ENCODE measurements at places on chromosomes 3 and 15.

DNA sequence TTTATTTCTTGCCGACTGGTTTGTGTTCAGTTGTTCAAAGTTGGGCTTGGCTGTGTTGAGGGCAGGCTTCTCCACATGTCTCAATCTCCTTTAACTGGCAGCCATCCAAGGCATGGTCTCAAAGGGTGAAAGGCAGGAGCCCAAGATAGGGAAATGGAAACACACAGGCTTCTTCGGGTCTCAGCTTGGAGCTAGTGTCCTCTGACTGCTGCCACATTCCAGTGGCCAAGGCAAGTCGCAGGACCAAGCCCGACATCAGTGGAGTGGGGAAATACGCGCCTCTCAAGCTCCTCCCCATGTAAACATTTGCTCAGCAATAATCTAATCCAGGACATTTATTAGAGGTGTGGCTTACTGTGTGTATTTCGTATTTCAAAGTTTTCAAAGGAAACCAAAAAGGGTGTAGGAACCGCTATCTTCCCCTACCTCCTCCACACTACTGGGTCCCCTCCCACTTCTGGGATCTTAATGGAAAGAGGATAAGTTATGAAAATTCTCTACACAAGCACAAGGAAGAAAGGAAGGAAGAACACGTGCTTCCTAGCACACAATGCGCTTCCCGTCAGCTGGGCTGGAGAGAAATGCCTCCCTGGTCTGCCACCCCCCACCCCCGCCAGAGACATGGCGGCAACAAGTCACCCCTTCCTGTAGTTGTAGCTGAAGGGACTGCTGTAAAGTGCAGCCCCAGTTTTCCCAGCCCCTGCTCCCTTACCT is 181.7 kb downstream of the FAM43A start:
- DNase-seq = no peak

DNA sequence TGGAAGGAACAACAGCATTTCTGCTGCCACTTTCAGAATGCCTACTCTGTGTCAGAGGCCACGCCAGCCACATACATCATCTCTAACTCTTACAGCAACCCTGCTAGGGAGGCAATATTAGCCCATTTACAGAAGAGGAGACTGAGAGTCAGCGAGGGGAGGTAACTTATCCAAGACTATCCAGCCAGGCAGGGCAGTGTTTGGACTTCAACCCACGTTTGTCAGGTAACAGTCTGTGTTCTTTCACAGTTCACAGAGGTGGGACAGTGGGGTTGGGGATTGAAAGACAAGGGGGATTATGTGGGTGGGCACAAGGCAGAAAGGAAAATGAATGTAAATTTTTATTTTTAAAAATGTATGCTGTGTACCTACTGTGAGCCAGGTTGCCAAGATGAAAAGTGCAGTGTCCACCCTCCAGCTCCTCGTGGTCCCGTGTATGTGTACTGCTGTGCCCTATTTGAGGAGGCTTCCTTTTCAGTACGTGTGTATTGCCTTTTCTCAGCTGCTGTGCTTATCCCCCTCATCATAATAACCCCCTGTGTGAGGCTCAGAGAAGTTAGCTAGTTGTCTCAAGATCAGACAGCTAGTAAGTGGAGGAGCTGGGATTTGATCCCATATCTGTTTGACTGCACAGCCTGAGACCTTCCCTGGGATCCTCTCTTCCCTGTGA is 16.5 kb upstream of the ATP2B2 start:
- DNase-seq = no peak

GRCh38 chr3:8298021-8298954 is 203.3 kb upstream of the LMCD1 start:
- DNase-seq = no peak

DNA sequence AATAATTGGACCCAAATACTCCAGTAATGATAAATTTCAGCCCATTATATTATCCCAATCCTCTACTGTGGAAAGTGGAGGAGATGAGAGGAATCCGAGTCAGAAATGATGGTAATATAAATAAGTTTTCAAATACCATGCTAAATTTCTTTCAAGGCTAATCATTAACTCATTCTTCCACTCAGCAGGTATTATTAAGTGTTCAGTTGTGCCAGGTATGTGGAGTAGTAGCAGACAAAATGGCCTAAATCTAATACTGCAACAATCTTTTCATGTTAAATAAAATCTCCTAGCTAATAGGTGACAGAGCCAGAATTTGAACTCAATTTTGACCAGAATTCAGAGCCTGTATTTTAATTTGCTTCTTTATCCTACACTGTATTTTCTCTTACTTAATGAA is 538.6 kb upstream of the ROBO2 start:
- no peak for DNase-seq

GRCh38 chr15:48149858-48150257 is 28.2 kb downstream of the MYEF2 start:
- no peak for DNase-seq

DNA sequence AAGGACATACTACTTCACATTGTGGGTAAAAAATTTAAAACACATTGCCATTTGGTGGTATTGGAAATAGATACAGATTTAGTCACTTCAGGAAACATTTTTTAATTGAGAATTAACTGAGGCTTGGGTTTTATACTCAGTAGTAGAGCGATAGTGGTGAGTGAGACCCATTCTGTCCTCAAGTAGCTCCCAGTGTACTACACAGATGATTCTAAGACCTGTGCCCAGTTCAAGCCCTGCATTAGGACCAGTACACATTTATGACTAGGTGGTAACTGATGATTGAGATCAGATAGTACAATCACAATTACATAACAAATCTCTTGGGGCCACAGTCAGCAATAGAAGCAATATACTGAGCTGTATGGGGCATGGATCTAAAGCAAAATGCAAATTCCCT is 67.4 kb downstream of the GADL1 start:
- DNase-seq = no peak

- DNase-seq = no peak
Observed at GRCh38 chr15:56293495-56294292, 50.0 kb upstream of the RFX7 start.

- DNase-seq = no peak
Observed at GRCh38 chr3:101722394-101723173, 1.8 kb upstream of the CEP97 start.
